ENCODE measurements at places on chromosomes 3 and 15.
A peak's percentile ranks its signal among the peaks of the same experiment; 100 is the strongest.

- DNase-seq: no peak
Observed at GRCh38 chr3:188256758-188257157, 102.8 kb downstream of the LPP start.

DNA sequence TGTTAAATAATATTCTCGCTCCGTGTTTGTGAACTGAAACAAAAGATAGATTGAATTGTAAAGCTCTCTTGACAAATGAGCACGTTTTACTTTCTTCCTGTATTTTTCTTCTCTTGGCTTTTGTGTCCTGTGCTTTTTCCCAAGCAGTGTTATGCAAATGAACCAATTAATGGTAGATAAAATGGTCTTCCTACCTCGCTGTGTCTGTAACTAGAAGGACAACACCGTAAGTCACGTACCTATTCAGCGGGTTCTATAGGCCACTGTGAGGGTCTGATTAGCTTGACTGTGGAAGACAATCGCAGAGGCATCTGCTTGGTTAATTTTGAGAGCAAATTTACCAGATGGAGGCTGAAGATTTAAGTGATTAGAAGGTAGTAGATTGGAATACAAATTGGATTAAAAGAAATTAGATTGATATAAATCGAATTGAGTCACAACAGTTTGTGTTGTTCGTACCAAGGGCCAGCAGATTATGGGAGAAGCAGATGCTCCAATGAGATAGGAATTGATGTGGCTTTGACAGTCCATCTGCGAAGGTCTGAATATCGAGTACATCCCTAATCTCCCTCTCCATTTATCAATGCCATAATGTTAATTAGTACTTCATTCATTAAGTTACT, 40.2 kb downstream of the ROBO2 start:
- DNase-seq: no peak

GRCh38 chr3:165193366-165194254, 2.6 kb downstream of the SLITRK3 start:
- DNase-seq: no peak

DNA sequence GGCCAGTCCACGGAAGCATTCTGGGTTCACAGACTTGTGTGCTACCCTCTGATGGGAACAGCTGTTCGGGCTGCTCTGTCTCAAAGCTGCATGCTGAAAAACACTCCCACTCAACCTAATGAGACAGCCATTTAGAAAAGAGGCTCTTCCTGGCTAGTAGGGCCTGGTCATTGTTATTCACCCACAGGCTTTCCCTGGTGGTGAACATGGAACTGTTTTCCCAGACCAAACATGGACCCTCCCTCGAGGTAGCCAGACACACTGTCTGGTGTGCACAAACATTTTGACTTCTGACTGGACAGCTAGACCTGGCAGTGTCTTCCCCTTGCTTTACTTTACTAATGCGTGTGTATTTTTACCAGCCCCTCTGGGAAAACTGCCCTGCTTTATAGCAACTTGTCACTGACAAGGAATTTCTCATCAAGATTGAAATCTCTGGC, 39.0 kb downstream of the MECOM start:
- DNase-seq: no peak

- no peak for DNase-seq
Observed at GRCh38 chr3:105812194-105812586, 56.6 kb downstream of the CBLB start.

- DNase-seq: no peak
Observed at GRCh38 chr15:87777054-87777561, 479.4 kb downstream of the NTRK3 start.

DNA sequence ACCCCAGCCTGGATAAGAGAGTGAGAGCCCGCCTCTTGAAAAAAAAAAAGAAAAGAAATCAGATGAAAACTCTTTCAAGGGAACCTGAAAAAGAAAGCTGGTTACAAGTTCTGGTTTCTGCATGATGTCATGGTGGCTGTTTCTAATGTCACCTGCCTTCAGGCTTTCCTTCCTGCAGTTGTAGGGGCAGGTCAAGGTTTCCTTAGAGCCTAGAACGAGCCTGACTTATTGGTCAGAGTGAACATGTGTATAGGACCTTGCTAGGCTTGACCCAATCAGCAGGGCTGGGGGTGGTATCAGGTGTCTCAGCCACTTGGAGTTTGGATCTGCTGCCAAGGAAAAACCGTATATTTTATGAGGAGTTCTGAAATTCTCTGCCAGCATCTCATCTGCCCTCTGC, 3.8 kb downstream of the IVD start:
- DNase-seq: no peak

GRCh38 chr3:181753391-181753790, 41.7 kb downstream of the SOX2 start:
- no peak for DNase-seq

DNA sequence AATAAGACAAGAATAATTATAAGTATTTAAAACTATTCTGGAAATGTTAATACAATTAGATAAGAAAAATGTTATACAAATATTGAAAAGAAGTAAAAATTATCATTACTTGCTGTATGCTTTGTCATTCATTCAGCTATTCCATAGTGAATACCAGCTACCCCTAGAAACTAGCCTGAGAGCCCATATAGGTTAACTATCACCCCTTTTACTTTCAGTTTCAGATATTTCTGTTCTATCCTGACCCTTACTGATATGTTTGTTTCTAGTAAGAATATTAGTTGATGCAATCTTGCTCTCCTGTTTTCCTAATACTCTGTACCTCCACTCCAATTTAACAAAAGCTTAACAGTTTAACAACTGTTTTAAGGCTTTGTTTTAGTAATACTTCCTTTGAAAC, 31.6 kb downstream of the FAM227B start:
- DNase-seq: no peak

- no peak for DNase-seq
Observed at GRCh38 chr15:95227235-95227634, 995.9 kb downstream of the MCTP2 start.

GRCh38 chr3:45366290-45366689, 22.1 kb upstream of the LARS2 start:
- DNase-seq: no peak

DNA sequence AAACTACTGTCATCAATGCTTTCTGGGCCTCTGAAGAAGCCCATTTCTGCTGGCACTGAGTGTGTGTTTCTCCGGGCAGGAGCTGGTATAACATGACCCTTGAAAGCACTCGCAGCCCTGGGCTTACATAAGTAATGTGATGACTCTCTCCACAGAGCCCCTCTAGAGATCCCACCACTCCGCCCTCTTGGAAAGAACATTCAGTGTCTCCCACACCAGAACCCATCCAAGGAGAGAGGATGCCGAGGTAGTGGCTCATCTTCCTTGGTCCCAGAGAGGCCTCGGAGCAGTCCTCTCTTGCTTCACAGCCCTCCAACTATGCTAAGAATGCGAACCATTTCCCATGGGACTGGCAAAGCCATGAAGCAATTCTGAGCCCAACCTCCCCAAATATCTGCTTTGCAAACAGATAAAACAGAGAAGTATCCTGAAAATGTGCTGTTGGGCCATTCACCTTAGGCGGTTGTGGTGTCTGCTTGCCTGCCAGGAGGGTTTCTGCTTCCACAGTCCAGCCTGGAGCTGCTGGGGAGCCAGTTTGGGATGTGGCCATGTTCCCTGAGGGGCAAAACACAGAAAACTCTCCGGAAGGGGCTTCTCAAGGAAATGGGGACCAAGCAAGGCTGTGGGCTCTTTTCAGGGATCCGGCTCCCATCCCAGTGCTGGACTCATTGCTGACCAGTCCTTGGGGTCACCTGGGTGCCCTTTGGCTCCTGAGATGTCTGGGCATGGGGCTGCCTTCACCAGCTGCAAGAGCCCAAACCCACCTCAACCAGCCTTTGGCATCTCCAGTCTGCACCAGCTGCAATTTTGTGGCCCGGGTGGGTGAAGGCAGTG, 47.3 kb downstream of the AMOTL2 start:
- no peak for DNase-seq

GRCh38 chr3:88117683-88118082, 32.1 kb upstream of the C3orf38 start:
- DNase-seq: no peak

DNA sequence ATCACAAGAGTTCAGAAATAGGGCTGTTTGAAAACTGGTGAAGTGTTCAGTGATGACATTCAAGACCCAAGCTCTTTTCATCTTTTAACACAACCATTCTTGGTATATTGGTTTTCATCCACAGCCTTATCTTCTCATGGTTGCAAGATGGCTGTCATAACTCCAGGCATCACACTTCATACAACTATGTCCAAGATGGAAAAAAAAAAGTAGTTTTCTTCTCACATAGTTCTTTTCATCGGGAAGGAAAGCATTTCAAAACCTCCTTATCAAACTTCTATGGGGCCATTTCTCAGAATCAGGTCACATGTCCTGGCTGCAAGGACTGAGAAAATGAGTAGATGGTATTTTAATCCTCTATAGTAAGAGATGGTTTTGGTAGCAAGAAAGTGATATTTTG, 21.1 kb upstream of the MFSD1 start:
- DNase-seq: no peak

DNA sequence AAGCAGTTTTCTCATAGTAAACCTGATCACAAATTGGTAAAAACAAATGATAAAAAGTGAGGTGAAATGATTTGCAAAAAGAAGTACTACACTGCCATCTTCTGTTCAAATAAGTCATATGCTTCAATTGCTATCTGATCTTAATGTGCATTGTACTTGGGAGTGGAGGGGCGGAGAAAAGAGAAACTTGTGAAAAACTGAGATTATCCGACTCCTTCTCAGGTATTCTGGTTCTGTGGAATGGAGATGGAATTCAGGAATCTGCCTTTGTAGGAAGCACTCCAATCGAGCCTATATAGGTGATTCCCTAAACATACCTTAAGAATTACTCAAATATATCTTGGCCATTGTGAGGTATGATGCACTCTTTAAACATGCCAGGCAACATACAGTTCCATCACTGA, 180.6 kb downstream of the CHL1 start:
- DNase-seq: no peak

GRCh38 chr3:36843065-36844051, 79.0 kb upstream of the DCLK3 start:
- peak; percentile 56 for DNase-seq

DNA sequence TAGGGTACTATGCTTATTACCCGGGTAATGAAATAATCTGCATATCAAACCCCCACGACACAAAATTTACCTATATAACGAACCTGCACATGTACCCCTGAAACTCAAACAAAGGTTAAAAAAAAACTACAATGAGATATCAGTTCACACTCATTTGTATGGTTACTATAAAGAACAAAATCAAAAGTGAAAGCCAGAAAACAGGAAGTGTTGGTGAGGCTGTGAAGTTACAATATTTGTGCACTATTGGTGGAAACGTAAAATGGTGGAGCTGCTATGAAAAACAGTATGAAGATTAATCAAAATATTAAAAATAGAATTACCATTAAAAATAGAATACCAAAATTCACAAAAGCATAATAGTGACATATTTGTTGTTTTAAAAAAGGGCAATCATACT, 128.9 kb downstream of the ZIC1 start:
- DNase-seq: no peak

DNA sequence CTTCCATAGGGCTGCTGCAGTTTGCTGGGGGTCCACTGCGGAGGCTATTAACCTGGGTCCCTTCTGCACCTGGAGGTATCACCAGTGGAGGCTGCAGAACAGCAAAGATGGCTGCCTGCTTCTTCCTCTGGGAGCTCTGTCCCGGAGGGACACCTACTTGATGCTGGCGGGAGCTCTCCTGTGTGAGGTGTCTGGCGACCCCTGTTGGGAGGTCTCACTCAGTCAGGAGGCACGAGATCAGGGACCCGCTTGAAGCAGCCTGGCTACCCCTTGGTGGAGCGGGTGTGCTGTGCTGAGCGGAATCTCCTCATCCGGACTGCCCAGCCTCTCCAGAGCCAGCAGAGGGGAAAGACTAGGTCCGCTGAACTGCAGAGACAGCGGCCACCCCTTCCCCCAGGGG, 56.0 kb upstream of the CTXND1 start:
- no peak for DNase-seq

DNA sequence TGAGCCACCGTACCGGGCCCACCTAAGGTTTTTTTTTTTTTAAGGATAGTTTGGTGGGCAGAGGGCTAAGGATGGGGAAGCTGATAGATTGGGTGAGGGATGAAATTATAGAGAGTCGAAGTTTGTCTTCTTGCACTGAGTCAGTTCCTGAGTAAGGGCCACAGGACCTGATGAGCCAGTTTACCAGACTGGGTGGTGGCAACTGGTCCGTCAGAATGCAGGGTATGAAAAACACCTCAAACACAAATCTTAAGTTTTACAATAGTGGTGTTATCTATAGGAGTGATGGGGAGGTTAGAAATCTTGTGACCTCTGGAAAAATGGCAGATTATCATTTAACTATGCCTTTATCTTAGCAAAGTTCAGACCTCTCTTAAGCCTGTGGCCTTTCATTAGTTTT, 2.8 kb downstream of the ZNF860 start:
- DNase-seq: no peak

GRCh38 chr15:37372064-37372463, 271.7 kb upstream of the MEIS2 start:
- DNase-seq: no peak

GRCh38 chr3:166580561-166580960, 743.3 kb upstream of the BCHE start:
- DNase-seq: no peak

- DNase-seq: no peak
Observed at GRCh38 chr3:63096248-63097058, 181.7 kb upstream of the SYNPR start.

DNA sequence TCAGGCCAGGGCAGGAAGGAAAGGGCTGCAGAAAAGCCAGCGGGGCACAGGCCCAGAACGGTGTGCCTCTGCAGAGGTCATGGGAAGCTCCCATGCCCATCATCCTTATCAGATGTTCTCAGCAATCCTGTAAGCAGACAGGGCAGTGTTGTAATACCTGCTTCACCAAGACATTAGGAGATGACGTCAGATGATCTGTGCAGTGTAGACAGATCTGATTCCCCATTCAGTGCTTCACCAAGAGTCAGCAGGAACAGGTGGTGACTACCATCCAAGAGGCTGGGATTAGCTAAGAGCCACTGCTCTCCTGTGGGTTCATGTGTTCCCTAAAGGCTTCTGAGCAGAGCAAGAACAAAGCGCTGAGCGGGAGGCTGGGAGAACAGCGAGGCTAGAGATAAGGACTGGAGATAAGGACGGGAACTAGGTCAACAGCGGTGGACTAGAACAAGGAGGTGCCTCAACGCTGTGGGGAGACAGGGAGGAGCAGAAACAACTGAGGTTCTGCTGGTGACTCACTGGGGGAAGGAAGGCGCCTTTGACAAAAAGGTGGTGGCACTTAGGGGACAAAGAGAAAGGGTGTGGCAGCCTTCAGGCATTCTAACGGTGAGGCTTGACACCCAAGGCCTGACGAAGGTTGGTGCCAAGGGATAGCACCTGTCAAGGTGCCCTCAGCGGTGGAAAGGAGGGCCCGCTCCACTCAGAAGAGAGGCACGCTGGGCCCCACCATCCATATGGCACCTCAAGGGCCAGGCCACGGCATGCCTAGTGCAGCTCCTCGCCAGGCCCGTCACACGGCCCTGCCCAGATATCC, 28.4 kb downstream of the CCDC12 start:
- peak; percentile 45 for DNase-seq

Data from activated naive CD8-positive, alpha-beta T cell treated with anti-CD3 and anti-CD28 coated beads for 36 hours (primary cell).